ENCODE measurements at places on chromosomes 13 and 19.

GRCh38 chr19:7701654-7702457 is at the start of gene FCER2:
FCER2 (minus strand) TSS chr19:7702131; CDS start chr19:7699760, 2,371 bp downstream.
- no peak for DNase-seq

GRCh38 chr19:56291867-56292266 is 19.3 kb downstream of the EDDM13 start:
- no peak for DNase-seq

DNA sequence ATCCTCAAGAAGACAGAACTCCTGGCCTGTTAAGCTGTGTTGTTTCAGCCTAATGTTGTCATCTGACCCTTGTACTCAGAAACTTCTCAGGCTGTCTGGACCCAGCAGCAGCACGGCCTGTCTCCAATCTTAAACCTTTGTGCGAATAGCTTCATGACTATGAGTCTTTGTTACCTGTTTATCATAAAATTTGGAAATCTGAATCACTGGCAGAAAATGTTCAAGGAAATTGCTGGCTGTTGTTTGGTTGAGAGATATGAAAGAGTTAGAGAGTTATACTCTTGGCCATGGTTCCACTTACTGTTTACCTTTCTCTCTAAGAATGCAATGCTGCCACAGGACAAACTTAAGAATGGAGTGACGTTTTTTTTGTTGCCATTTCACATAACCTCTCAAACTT is 59.6 kb downstream of the EFNB2 start:
- DNase-seq: no peak

DNA sequence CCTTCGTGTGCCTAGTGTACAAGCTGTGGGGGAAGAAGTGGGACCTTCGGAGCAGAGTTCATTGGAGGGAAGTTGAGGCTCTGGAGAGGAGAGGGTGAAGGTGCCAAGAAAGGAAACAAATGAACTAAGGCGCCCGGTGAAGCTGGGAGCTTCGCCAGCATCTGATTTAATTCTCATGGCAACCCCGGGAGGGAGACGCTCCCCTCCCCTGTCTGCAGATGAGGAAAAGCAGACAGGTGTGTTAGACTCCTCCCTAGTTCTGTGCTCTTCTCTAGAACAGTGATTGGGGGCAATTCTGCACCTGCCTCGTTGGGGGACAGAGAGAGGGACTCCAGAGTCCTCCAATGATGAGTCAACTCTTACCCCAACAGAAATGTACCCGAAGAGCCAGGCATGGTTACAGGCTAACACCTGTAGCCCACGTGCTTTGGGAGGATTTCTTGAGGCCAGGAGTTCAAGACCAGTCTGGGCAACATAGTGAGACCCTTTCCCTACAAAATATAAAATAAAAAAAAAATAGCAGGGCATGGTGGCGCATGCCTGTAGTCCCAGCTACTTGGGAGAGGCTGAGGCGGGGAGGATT is 4.2 kb downstream of the SSC5D start:
- DNase-seq: no peak

- no peak for DNase-seq
Observed at GRCh38 chr19:29002336-29002735, 210.6 kb downstream of the UQCRFS1 start.

- no peak for DNase-seq
Observed at GRCh38 chr13:27065582-27065981, 106.0 kb downstream of the USP12 start.

GRCh38 chr13:113110048-113110851 is 4.7 kb downstream of the F7 start:
- DNase-seq: no peak

- peak; percentile 6 for DNase-seq
Observed at GRCh38 chr19:32406161-32407003, 812 bp downstream of the DPY19L3 start.

GRCh38 chr19:8302357-8302691 is 5.8 kb downstream of the CD320 start:
- DNase-seq: no peak

DNA sequence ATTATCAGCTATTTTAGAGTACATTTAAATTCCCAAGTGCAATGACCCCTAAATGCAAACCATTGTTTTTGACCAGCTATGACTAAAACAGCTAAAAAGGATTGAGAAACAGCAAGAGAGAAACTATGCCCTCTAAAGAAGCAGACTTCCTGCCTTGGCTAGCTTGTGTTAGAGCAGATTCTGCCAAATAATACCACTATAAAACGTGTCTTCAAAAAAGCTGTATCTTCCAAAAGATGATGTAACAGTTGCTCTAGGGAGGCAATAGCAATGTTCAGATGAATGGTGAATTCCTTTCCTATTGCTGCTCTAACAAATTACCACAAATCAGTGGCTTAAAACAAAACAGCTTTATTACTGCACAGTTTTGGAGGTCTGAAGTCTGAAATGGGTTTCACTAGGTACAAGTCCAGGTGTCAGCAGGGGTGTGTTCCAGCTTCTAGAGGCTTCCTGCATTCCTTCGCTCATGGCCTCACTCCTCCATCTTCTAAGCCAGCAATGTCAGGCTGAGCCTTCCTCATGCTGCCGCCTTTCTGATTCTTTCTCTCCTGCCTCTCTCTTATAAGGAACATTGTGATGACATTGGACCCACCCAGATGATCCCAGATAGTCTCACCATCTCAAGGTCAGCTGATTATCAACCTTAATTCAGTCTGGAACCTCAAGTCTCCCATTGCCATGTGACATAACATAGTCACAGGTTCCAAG is 84.5 kb downstream of the LRRC63 start:
- DNase-seq: peak; percentile 90

DNA sequence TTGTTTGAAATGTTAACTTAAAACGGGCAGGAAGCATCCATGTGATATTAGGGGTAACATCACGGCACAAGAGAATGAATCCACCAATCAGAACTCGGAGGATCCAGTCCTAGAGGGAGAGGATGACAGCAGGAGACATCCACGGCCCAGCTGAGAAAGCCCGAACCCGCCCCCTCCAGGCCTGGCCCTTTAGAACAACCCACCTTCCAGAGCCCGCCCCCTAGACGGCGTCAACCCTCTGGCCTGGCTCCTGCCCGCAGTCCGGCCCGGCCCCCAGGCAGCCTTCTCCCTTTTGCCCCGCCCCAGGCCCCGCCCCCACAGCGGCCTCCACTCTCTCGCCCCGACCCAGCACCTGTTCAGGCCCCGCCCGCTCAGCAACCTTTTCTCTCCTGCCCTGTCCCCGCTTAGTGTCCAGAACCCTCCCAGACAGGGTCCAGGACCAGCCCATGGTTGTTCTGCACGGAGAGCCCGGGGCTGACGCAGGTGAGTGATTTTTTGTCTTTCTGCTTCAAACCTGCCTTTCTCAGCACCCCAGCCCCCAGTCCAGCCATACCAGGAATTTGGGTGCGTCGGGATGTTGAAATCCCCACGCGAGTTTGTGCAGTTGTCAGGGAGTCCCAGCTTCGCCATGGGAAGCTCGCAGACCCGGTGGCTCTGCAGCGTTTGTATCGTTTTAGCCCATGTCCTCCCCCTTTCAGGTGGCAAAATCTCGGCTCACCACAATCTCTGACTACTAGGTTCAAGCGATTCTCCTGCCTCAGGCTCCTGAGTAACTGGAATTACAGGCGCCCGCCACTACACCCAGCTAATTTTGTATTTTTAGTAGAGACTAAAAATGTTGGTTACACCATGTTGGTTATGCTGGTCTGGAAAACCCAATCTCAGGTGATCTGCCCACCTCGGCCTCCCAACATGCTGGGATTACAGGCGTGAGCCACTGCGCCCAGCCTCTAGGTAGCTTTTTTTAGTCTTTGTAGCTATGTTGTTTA is 16.1 kb downstream of the ZNF816 start:
- DNase-seq: peak; percentile 28

GRCh38 chr19:46862503-46862834 is 1.7 kb downstream of the ARHGAP35 start:
- no peak for DNase-seq

DNA sequence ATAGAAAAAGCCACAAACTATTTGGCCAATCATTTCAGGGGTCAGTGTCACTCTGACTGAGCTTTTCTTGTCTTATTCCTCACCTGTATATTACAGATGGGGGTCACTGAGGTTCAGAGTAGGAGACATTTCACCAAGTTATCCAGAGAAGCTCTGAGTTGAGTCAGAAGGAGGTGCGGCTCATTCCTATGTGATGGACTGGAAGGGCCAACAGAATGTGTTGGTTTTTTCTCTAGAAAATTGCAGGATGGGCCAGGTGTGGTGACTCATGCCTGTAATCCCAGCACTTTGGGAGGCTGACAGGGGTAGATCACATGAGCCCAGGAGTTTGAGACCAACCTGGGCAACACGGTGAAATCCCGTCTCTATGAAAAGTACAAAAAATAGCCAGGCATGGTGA is 24.5 kb upstream of the ZNF83 start:
- DNase-seq: peak; percentile 10

DNA sequence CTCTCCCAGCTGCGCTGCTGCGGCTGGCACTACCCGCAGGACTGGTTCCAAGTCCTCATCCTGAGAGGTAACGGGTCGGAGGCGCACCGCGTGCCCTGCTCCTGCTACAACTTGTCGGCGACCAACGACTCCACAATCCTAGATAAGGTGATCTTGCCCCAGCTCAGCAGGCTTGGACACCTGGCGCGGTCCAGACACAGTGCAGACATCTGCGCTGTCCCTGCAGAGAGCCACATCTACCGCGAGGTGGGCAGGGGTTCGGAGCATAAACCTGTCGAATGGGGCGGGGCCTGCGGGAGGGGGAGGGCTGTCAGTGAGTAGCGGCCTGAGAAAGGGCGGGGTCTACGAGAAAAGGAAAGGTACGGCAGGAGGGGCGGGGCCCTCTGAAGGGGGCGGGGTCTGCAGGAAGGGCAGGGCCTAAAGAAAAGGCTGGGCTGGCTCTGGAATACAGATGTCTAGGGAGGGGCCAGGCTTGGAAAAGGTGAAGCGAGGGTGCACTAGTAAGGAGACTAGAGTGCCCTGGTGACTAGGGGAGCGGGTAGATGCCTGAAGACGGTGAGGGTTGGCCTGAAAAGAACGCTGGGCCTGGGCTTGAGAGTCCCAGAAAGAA is 3.6 kb downstream of the CD37 start:
- DNase-seq: peak; percentile 28

DNA sequence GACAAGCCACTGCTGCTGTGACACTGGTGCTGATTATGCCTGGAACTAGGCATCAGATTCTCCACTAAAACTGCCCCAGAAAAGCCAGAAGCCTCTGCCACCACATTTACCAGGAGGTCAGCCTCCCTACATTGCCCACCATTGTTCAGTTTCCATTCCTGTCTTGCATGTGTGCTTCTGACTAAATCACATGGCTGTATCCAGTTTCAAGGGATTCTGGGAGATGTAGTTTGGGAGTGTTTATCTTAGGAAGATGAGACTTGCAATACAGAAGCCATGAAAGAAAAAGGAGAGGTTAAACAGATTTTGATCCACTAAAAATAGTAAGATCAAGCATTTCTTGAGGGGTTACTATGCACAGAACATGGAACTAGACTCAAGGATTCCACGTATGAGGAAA is 40.7 kb upstream of the SERPINE3 start:
- DNase-seq: no peak

- no peak for DNase-seq
Observed at GRCh38 chr19:49468199-49468598, 5.8 kb upstream of the FLT3LG start.

DNA sequence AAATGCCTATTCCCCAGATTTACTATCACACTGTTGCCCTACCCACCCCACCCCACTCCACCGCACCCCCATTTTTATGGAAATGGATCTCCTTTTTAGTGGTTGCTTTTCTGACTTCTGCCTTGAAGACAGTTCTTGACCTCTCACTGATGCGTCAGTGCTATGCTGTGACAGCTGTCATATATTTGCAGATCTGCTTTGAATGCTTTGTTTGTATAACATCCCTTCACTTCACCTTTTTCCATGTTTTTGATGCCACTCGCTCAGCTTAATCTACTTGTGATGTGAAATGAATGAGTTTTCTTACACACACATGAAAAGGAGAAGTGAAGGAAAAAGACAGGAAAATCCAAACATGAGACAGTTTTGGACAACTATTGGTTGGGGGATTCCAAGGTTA is 731.0 kb downstream of the SLITRK6 start:
- no peak for DNase-seq

GRCh38 chr19:371501-372168 is 27.0 kb upstream of the MIER2 start:
- DNase-seq: no peak

DNA sequence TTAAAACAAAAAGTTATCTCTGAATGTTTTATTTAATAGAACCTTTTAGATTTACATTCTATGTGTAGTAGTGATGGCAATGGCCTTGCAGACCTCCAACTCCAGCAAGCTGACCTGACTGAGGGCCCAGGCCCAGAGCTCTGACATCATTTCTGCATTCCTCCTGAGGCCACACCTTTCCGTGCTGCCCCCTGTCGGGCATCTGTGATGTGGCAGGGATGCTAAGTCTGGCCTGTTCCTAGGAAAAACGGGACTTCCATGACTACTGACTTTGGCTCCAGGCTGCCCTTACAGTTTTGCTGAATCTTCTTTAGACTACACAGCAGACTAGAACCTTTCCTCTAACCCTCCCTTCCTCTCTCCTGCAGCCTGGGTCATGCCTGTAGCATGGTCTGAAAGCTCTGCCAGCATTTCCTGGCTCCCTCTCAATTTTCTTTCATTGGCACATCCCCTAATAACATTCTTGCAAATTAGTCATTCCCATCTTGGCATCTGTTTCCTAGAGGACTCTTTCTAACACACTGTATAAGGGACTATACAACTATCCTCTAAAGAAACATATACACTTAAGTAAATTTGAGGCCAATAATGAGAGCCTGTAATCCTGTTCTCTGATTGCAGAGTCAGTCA is 249.1 kb downstream of the GPC5 start:
- no peak for DNase-seq

DNA sequence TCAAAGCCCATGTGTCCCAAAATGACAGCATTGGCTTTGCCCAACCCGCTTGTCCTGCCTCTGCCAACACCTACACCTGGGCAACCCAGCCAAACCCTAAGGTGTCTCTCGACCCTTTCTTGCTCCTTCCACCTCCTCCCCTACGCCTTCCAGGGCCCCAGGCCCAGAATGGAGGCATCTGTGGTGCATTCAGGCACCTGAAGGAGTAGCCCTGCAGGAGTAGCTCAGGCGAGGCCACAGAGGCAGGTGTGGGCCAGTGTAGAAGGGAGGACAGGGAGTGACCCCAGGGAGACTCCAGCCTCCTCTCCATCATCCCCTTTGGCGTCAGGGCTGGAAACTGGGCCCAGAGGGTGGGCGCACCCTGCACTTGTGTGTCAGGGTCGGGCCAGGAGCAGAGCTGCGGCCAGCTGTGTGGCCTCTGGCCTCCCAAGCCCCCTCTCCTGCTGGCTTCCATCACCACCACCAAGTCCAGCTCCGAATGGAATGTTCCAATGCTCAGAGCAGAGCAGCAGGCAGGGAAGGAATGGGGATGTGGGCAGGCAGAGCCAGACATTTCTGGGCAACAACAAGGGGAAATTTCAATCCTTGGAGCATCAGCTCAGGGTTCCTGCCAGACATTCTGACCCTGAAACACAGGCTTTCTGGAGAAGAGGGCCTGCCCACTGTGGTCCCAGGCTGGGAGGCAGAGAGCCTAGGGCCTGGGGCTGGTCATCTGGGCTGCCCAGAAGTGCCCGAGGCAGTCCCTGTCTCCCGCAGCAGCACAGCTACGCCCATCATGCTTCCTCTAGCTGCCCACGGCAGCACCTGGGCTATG is 16.4 kb downstream of the PLEKHF1 start:
- DNase-seq: no peak

Data from EL (cell line).